ENCODE measurements at places on chromosomes 5 and 9.
A peak's percentile ranks its signal among the peaks of the same experiment; 100 is the strongest.

DNA sequence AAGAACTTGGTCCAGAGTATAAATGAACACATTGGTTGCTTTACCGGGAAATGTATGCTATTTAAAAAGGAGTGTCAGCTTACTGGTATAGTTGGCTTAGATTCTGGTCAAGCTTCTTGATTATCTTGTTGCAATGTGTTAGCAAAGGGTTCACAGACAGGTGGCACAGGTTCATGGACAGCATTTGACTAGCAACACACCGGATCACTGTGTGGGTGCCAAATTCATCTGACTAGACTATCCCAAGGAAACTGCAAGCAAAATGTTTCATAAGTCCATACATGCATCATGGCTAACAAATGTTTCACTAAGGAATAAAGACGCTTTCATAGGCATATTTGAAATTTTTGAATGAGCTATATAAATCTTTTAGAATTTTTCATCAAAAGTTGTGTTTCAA is 274.1 kb downstream of the PLK2 start:
- DNase-seq: no peak

DNA sequence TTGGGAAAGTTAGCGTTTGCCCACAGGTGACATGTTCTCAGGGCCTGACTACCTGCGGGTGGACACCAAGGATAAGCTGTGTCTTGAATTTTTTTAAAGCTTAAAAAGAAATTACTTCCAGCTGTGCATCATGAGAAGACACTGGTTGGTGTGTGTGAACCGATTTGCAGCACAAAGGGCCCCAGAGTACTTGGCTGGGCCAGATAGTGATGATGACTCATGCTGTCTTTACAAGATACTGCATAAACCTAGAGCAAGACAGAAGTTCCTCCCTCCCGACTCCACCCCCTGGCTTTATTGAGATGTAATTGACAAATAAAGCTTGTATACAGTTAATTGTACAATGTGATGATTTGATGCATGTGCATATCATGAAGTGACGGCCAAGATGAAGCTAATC is 212.8 kb downstream of the NXNL2 start:
- DNase-seq: no peak

DNA sequence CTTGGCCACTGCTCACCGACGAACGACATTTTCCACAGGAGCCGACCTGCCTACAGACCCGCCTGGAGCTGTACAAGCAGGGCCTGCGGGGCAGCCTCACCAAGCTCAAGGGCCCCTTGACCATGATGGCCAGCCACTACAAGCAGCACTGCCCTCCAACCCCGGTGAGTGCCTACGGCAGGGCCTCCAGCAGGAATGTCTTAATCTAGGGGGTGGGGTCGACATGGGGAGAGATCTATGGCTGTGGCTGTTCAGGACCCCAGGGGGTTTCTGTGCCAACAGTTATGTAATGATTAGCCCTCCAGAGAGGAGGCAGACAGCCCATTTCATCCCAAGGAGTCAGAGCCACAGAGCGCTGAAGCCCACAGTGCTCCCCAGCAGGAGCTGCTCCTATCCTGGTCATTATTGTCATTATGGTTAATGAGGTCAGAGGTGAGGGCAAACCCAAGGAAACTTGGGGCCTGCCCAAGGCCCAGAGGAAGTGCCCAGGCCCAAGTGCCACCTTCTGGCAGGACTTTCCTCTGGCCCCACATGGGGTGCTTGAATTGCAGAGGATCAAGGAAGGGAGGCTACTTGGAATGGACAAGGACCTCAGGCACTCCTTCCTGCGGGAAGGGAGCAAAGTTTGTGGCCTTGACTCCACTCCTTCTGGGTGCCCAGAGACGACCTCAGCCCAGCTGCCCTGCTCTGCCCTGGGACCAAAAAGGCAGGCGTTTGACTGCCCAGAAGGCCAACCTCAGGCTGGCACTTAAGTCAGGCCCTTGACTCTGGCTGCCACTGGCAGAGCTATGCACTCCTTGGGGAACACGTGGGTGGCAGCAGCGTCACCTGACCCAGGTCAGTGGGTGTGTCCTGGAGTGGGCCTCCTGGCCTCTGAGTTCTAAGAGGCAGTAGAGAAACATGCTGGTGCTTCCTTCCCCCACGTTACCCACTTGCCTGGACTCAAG is 1.5 kb downstream of the CSF2 start:
- peak; percentile 24 for DNase-seq

DNA sequence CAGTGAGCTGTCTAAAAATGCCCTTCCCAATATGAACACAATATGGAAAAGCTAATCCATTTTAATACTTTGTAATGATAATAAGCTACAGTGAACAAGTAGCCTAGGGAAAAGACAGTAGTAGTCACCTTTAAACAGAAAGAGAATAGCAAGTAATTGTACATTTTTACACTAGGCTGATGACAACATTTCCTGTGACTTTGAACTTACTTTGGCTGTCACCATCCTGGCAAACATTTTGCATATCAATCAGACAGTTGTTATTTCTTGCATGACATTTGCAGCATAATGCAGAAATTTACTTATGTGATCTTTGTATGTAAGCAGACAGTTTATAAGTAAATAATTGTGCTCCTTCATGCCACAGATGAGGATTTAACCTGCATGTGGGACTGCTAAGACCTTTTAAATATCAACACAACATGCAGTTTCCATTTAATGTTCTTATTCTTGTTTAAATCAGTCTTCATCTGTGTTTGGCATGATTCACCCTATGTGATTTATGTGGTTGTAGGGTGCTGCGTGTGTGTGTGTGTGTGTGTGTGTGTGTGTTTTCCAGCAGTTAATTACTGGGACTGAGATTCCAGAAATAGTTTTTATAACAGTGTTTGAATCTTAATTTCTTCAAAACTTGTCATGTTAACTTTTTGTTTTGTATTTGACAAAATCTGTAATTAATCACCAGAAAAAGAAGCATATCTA is 997.1 kb upstream of the ARRDC3 start:
- no peak for DNase-seq

GRCh38 chr9:37001459-37001858 is 32.6 kb downstream of the PAX5 start:
- DNase-seq: no peak

DNA sequence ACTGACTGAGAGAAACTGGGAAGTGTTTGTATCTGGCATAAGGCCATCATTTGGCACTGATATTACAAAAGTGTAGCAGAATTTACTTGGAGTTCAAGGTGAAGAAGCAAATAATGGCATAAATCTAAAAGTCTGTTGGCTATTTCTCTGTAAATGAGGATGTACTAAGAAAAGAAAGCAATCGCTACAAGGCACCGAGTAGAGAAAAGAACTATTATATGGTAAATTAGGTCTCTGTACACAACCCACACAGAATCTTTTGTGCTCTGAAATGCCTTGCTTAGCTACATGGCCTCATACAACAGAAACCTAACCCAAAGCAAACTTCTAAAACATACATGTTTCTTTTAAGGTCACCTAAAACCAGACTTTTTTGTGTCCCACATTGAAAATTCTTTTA is 290.1 kb upstream of the WWC1 start:
- no peak for DNase-seq

Data from MM.1S (cell line).